ENCODE measurements at places on chromosomes 5 and 9. TPM values are rescaled to one million over a fixed set of nuclear protein-coding genes. Genes with fewer than 3 reads are reported as not detected.

Gene C9orf153
- 0.98 TPM for total RNA-seq

Gene FOXD4L5
- 0.27 TPM for total RNA-seq

- no peak for DNase-seq
Observed at GRCh38 chr9:84375954-84376353, 35.4 kb upstream of the SLC28A3 start.

- DNase-seq, result no peak
Observed at GRCh38 chr5:62681117-62681850, 102.7 kb downstream of the LRRC70 start.
